ENCODE measurements at places on chromosomes 1 and 21.

- DNase-seq = no peak
These were observed 7.5 kb downstream of the AK2 start for GRCh38 chr1:33029209-33029608.

- no peak for DNase-seq
These were observed 40.7 kb upstream of the PRKACB start for GRCh38 chr1:84103197-84103992.

- no peak for DNase-seq
These were observed 290.3 kb downstream of the CHRM3 start for GRCh38 chr1:239676522-239677273.

DNA sequence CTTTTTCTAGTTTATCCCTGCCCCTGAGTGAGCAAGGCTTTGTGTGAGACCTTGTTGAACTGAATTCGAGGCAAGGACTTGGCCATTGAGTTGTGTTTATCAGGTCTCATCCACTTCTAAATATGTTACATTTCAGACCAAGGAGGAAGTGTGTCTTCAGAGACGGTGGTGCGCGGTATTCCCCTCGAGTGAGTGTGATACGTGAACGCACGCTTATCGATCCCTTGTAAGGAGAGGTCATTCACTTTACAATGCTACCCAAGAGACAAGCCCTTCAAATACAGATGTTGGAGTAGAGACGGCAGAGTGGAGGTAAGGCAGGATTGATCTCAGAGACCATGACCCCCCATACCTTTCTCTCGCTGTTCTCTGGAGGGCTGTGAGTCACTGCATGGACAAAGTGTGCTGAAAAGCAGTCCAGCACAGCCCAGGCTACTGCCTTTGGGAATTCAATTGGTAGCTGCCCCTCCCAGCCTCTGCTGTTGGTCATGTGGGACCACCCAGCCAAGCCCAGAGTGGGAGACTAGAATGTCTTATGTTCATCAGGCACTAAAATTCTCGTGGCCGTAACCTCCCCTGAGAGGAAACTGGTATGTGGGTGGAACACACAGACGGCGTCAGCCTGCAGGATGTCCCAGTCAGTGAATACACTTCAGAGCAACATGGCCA, 16.3 kb upstream of the MTARC1 start:
- no peak for DNase-seq

DNA sequence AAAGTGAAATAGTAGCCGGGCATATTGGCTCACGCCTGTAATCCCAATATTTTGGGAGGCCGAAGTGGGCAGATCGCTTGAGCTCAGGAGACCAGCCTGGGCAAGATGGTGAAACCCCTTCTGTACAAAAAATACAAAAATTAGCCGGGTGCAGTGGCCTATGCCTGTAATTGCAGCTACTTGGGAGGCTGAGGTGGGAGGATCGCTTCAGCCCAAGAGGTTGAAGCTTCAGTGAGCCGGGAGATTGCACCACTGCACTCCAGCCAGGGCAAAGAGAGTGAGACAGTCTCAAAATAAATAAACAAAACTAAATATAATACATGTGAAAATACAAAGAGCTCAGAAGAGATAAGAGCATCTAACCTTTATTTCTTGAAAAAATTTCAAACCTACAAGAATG, 2.3 kb upstream of the MSTO1 start:
- DNase-seq = no peak

- DNase-seq = no peak
These were observed 86.6 kb downstream of the ZBTB18 start for GRCh38 chr1:244137725-244138124.

DNA sequence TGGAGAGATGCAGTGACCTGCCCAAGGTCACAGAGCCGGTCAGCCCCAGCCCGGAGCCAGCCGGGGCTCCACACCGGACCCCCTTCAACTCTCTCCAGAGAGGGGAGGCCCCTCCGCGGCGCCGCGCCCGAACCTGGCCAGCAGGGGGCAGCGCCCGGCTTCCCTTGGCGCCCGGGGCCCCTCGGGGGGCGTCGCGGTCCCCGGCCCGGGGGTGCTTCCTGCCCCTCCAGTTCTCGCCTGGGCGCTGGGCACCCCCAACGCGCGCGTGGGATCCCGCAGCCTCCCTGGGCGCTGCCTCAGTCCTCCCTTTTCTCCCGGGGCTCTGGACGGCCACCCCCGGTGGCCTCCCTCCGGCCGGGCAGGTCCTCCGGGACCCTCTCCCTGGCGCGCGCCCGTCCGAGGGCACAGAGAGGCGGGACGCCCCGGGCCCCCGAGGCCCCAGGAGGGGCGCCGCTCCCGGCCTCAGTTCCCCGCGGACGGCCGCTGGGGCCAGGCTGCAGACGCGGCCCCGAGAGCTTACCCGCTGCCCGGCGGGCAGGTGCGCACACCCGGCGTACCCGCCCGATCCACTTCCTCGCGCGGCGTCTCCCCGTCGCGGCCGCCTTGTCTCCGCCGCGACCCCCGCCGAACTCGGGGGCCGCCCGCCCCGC, 406 bp downstream of the HTR1D start:
- no peak for DNase-seq

GRCh38 chr1:205064741-205065316, 19.4 kb downstream of the TMEM81 start:
- DNase-seq = no peak

- no peak for DNase-seq
These were observed 14.2 kb downstream of the PTPN14 start for GRCh38 chr1:214537219-214537618.

DNA sequence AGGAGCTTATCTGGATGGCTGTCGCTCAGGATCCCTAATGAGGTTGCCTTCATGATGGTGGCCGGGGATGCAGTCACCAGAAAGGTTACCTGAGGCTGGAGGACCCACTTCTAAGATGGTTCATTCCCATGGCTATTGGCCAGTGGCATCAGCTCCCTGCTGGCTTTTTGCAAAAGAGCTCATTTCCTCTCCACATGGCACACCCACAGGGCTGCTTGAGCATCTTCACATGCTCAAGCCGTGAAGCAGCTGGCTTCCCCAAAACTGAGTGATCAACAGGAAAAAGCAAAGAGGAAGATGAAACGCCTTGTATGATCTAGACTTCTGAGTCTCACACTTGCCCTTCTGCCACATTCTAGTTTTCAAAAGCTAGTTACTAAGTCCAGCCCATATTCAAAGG, 124.6 kb upstream of the CXADR start:
- DNase-seq = no peak

GRCh38 chr1:114033961-114034360, 54.7 kb downstream of the OLFML3 start:
- DNase-seq = no peak

DNA sequence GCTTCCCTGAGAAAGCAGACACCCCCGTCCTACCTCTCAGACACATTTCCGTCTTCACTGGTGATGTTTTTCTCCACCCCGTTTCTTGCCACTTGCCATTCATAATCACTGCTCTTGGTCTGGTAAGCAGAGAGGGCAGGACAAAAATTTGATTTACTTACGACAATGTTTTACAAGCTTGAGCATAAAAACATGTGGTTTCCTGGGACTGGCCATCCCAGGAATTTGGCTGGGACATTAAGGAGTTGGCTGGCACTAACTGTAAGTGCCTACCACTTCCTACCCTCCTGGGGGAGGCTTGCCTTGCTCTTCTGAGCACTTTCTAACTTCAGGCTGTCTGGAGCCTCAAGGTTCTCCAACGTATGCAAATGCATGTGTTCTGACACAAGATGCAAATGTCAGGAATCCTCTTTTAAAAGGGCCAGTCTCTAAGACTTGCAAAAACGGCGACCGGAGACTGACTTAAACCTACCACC, 24.2 kb downstream of the ZBTB18 start:
- no peak for DNase-seq

- no peak for DNase-seq
These were observed 765.5 kb upstream of the PRMT6 start for GRCh38 chr1:106290805-106291501.

DNA sequence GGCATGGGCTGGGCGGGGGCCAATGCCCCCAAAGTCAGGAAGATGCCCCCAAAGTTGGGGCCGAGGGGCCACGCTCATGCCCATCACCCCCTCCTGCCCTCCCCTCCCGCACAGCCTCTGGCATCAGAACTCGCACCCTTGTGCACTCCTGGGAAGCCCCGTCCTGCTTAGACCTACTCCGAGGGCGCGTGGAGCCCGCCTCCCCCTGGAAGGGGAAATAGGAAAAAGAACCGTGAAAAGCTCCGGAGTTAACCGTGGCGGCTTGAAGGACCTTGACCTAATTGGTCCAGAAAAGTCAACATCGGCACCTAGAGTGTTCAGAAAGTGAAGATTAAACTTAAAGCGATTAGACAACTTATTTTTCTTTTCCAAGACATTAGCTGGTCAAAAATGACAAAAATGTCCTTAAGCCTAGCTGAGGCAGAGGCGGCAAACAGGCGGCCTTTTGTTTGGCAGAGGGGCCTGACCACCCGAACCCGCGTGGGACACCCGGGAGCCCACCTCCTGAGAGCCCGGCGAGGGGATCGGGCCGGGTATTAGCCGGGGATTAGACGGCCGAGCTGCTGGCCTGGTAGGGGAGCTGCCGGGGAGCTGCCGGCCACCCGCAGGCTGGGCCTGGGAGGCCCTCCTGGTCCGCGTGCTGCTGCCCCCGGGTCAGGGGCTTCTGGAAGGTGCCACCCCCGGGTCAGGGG, 65.5 kb downstream of the PRDM16 start:
- DNase-seq = no peak

GRCh38 chr1:64539781-64540218, 69.9 kb downstream of the CACHD1 start:
- DNase-seq = no peak

GRCh38 chr1:26020330-26020768, 1.2 kb upstream of the EXTL1 start:
- no peak for DNase-seq

DNA sequence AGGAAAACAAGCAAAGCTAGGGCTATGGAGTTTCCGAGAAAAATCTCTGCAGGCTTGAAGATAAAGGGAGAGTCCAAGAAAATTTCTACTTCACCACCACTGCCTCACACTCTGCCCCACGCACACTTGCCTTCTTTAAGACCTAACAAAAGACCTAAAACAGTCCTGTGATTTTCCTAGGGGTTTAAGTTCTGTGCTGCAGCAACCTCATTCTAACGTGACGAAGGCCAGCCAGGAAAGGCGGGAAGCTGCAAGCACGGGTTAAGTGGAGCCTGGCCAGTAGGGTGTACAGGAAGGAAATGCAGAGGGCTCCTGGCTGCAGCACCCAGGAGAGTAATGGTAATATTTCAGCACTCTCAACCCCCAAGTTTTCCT, 1.5 kb downstream of the SPATA6 start:
- no peak for DNase-seq

GRCh38 chr1:153155541-153155940, 4.9 kb upstream of the SPRR2G start:
- no peak for DNase-seq

DNA sequence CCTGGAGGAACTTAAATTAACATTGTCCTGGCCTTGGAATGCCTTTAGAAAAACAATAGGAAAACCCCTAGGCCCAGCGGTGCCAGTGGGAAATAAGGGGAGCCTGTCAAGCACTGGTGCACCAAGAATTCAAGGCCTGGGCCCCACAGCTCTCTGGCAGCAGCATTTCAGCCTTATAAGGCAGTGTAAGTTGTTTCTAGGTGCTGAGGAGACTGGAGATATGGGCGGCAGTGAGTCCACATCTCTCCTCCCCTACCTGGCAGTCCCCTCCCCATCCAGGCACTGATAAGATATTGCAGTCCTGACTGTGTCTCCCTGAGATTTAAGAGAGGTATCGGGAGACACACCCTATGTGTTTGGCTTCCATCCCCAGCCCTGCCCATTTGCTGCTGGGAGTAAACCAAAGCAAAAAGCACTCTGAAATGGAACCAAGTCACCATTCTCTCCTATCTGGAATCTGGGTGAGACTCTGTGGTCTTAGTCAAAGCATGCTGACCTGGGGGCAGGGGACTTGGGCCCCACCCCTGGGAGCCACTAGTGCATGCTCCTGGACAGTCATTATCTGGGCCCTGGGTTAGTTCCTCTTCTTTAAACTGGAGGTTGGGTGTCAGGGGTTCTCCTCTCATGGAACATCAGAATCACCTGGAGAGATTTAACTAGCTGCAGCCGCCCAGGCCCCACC, 30.5 kb downstream of the DEGS1 start:
- DNase-seq = no peak

DNA sequence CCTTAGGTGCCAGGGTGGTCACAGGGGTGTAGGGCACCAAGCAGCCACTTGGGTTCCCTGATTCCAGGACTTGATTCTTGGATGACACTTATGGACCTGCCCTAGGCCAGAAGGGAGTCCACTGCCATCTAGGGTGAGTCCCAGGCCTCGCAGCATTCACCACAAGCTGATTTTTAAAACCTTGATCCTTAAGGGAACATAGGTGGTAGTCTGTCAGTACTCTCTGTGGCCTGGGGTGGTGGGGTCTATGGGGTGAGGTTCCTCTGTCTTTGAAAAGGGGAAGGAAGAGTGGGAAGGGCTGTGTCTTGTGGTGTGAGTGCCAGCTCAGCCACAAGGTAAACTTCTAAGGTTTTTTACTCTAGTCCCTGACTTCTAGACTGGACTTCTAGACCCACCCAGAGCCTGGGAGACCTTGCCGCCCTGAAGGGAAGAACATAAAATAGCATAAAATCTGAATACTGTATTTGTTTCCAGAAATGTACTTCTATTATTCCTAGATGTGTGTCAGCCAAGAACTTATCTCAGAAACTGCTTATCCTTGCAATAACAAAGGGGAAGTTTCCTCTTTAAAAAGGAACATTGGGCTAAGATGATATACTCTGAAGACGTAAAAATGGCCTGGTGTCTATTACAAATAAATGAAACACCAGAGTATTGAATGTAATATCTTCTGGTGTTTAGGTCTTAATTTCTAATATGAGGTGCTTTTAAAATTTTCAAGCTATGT, 757.3 kb downstream of the LTN1 start:
- no peak for DNase-seq

GRCh38 chr1:235151033-235151432, 10.0 kb downstream of the RBM34 start:
- DNase-seq = no peak

GRCh38 chr1:118155106-118155505, 29.9 kb downstream of the SPAG17 start:
- no peak for DNase-seq

GRCh38 chr1:114103992-114104391, 49.7 kb downstream of the SYT6 start:
- no peak for DNase-seq

DNA sequence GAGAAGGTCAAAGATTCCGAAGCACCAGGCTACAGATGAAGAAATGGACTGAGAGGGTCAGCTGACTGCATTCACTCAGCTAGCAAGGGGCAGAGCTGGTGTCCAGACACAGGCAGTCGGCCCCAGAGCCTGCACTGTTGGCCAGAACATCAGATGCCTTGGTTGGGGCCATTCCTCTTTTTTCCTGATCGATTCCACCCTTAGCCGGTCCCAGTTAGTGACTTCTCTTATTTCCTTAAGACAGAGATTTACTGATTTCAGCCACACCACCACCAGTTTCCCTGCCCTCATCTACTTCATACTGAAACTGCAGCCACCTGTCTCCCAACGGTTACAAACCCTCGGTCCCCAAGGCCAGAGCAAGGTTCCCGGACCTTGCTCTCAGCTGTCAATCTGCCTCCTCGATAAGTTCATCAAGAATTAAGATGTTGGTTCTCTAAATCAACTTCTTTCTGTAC, 11.5 kb downstream of the CD58 start:
- no peak for DNase-seq

- DNase-seq = no peak
These were observed 24.5 kb upstream of the TNFRSF1B start for GRCh38 chr1:12142141-12142823.

Measured in activated CD8-positive, alpha-beta memory T cell treated with anti-CD3 and anti-CD28 coated beads for 4 hours (primary cell).